Stimulated activated CD4-positive, alpha-beta T cell treated with anti-CD3 and anti-CD28 coated beads, Interleukin-2, amount 100 ng/mL, for 48 hours (primary cell): ENCODE measurements at places on chromosomes 3 and 15.

DNA sequence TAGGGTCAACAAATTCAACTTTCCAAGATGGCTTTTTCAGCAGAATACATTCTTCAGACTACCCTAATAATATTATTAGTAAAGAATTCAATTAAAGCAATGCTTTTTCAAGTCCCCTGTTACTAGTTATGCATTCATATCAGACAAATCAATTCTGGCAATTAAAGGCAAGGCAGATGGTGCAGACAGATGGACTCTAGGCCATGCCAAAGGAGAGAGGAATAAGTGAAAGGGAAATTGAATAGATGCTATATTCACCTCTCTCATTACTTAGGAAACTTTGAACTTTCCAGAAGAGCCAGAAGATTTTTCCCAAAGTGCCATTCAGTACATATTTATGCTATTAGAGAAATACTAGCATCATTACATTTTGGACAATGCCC is 487.7 kb upstream of the RASGRP1 start:
- no peak for DNase-seq

- DNase-seq: no peak
Observed at GRCh38 chr3:117761703-117762620, 1052.4 kb downstream of the TUSC7 start.

GRCh38 chr3:52401551-52401950 is 43.4 kb downstream of the SEMA3G start:
- DNase-seq: no peak

- DNase-seq: no peak
Observed at GRCh38 chr15:70064441-70064840, 33.3 kb downstream of the TLE3 start.

DNA sequence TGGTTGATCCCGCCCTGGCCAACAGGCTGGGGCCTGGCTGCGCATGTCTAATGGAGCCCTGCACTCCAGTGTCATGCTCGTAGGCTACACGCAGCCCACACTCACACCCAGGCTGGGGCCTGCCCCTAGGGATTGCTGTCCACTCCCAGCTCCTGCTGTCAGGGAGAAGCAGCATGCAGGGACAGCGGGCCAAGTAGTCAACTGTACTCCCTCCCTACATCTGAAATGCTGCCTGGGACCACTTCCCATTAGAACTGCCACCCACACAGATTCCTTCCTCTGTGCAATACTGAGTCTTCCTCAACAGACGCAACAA is 16.1 kb downstream of the ALS2CL start:
- DNase-seq: no peak

GRCh38 chr15:79919749-79920511 is 23.1 kb upstream of the MTHFS start:
- DNase-seq: no peak

DNA sequence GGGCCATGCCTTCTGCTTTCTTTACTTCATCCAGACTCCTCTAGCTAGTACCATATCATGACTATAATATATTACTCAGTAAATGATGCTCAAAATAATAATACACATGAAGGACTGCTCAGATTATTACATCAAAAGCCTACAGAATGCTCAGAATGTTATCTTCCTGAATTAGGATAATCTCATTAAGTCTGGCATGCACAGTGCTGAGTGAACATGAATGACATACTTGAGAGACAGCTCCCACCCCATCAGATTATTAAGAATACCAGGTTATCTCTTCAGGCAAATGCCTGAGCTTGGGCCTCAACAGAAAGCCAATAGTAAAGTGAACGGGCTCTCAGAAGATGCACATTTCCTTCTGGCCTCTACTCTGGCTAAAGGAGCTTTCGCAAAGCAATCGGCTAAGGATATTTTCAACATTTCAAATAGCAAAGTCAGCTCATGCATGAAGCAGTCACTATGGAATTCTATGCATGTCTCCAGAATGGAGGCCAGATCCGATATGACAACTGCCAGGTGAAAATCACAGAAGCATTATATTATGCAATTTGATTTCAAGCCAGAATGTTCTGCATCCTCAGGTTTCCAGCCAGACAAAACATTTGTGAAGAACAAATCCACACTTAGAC is 122.6 kb downstream of the KCNMB2 start:
- DNase-seq: no peak

GRCh38 chr3:14480207-14481017 is 59.7 kb downstream of the GRIP2 start:
- no peak for DNase-seq

DNA sequence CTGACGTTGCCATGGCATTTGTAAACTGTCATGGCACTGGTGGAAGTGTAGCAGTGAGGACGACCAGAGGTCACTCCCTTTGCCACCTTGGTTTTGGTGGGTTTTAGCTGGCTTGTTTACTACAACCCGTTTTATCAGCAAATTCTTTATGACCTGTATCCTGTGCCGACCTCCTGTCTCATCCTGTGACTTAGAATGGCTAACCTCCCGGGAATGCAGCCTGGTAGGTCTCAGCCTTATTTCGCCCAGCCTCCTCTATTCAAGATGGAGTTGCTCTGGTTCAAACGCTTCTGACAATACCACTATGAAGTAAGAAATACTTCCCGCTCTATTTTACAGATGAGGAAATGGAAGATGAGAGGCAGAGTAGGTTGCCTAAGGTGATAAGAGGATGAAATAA is 16.6 kb downstream of the PAQR9 start:
- no peak for DNase-seq

GRCh38 chr3:181756645-181757297 is 45.0 kb downstream of the SOX2 start:
- DNase-seq: no peak

GRCh38 chr3:28791713-28792255 is 443.2 kb upstream of the AZI2 start:
- DNase-seq: no peak

DNA sequence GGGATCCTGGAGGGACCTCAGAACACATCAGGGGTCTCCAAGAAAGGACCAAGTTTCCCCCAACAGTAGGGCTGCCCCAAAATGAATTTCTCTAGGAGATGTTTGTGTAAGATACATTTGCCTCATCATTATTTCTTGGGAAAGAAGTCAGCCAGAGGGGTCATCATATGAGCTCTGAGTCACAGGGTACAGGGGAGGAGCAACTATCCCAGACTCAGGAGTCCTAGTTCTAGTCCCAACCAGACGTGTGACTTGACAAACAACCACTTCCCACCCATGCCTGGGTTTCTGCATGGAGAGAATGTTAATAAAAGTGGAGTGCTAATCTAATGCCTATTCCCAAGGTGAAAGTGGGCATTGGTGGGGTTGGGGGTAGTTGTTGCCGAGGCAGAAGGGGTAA is 144.1 kb downstream of the ALDH1A2 start:
- DNase-seq: no peak

DNA sequence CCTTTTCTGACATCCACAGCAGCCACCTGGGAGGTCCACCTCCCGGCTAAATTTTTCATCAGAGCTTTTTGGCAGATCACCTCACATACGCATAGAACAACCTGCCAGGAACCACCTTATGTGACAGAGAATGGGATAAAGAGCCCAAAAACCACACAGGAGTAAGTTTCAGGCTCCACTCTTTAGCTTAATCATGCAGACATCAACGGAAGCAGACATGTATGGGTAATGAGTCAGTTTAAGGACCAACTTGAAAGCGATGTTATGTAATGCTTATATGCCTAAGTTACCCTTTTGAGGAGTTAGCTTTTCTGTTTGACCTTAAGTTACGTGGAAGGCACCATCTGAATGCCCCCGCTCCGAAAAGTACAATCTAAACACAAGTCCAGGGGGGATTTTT is 183.3 kb upstream of the BHLHE40 start:
- DNase-seq: no peak

DNA sequence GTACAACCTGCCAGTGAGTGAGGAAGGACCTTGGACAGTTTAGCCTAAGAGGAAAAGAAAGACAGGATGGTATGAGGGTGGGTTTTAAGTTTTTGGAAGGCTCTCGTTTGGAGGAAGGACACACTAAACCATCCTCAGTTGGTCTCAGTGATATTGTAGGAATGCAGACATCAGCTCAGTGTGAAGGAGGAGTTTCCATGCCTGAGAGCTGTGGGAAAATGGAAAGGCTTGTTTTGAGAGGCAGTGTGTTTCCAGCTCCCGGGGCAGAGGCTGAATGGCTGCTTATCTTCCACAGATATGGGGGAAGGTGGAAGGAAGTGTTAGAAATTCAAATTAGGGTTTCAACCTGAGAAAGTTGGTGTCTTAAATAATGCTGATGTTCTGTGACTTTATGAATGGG is 89.6 kb upstream of the MYZAP start:
- no peak for DNase-seq
